ENCODE measurements at places on chromosomes 3 and 15. TPM values are rescaled to one million over a fixed set of nuclear protein-coding genes. Genes with fewer than 3 reads are reported as not detected.
A peak's percentile ranks its signal among the peaks of the same experiment; 100 is the strongest.

GRCh38 chr3:14899993-14900618, 47.3 kb upstream of the NR2C2 start:
- no peak for DNase-seq

Gene PLA2G4D
- not detected for total RNA-seq

Gene CLRN1
- not detected for total RNA-seq

- peak; percentile 77 for DNase-seq
Observed at GRCh38 chr15:48358229-48359152, 27.3 kb downstream of the DUT start.

DNA sequence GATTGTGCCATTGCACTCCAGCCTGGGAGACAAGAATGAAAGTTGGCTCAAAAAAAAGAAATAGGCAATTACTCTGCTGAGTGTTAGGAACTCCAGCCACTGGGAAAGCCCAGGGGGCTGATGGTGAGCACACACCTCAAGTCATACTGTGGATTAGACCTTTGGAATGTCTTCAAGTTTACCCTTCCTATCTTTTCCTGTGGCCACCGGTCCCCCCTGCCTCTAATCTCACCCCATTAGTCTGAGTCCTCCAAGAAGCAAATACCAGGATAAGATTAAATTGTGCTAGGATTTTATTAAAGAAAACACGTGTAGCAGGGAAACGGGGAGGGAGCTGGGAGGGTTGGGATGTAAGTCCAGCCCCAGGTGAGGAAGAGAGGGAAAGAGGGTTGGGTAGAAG, 31.6 kb downstream of the TMEM40 start:
- DNase-seq, result no peak

DNA sequence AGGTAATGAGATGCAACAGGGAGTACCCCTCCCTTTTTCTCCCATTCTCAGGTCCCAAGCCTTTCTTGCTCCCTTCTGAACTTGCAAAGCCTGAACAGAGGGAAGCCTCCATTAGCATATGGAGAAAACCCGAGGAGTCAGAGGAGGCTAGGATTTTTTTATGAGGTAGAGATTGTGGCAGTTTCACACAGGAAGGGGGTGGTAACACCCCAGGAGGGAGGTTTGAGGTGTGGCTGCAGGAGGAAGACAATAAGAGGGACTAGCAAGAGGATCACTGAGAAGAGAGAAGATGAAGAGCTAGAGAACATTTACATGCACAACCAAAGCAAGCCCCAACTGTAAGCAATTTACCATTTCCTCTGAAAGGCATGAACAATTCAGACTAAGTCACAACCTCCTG, 322.7 kb downstream of the SV2B start:
- no peak for DNase-seq

DNA sequence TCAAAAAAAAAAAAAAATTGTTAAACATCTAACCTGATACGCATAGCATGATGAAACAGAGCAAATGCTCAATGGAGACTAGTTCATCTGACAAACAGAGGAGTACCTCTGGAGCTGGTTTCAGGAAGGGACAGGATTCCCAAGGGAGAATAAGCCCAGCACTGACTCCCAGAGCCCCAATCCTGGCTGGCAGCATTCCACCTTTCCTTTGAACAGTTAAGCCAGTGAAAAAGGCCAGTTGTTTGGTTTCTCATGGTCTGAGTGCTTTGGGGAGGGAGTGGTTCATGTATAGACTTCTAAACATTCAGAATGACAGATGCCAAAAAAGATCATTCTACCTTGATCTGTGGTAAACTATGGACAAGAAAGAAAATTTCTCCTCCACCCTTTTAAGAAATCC, 277.9 kb upstream of the RARB start:
- no peak for DNase-seq

DNA sequence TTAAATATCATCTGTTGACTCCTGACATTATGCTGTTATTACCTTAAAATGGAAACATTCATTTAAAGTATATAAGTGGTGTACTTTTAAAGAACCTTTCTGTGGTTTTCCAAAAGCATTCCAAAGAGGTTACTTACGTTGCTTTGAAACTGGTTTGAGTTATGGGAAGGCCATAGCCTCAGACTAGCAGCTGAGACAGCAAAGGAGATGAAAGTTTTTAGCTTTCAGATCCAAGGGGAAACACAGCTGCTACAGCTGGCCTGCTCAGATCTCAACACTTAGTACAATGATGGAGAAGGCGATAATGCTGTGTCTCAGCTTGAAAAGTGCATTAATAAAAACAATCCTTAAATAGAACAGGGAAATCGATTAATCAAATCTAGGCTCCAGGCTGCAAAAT, 921.1 kb downstream of the ROBO1 start:
- peak; percentile 28 for DNase-seq

DNA sequence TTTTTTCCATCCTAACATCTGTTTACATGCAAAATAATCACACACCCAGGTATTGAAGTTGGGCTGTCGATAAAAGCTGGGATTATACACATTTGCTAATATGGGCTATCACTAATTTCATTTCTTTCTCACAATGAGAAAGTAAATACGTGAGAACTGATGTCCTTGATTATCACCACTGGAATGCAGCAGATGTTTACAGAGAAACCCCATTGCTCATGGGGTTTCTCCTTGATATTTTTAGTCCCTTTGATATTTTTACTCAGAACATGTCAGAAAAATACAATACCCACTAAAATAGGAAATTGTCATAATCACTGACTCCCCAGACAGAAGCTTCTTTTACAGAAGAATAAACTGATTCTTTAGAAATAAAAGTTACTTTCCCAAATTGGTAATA, 535.1 kb upstream of the CCDC54 start:
- DNase-seq, result no peak

- peak; percentile 59 for DNase-seq
Observed at GRCh38 chr3:159837725-159838124, 150.9 kb upstream of the IL12A start.

GRCh38 chr3:172939651-172940293, 189.2 kb downstream of the ECT2 start:
- DNase-seq, result no peak

All from SK-MEL-5 (cell line).